ENCODE measurements at places on chromosomes 16 and 17.

DNA sequence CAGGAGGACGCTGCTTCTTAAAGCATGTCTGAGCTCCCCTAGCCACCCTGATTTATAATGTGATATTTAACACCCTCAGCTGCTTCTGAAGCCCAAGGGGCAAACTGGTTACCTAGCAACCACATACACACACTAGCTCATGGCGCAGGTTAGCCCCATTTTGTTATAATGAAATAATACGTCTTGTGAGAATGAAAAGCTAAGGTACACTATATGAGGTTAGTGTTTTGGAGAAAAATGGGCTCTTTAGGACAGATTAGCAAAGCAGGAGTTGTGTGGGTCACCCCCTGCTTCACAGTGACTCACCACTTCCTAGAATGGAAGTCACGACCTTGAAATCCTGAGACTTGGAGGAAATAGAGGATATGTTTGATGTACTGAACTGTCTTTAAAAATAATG is 404.8 kb upstream of the HSBP1 start:
- no peak for DNase-seq

DNA sequence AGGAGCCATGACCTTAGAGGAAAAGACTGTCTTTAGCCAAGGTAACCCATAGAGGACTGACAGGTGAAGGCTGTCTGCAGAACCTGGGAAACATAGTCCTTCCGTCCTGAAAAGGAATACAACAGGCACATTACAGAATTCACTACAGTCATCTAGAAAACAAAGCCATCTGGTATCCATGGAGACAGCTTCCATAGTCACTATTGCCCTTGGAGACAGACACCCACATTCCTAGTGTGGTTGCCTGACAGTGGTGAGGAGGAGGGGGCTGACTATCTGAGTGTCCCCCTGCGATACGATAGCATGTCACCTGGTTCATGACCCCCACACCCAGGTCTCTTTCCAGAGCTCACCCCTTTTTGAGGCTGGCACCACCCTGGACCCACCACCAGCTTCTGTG is 254.7 kb downstream of the CDH13 start:
- DNase-seq: no peak

DNA sequence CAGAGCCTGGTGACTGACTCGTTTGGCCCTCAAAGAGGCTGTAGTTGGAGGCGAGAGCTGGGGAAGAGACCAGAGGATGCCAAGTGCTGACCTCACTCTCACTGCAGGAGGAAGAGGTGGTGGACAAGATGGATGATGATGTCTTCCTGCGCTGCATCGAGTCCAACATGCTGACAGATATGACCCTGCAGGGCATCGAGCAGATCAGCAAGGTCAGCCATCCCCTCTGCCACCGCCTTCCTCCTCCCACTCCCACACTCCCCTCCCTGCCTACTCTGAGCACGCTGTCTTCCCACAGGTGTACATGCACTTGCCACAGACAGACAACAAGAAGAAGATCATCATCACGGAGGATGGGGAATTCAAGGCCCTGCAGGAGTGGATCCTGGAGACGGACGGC is 26.9 kb downstream of the POLR2A start:
- DNase-seq: no peak

DNA sequence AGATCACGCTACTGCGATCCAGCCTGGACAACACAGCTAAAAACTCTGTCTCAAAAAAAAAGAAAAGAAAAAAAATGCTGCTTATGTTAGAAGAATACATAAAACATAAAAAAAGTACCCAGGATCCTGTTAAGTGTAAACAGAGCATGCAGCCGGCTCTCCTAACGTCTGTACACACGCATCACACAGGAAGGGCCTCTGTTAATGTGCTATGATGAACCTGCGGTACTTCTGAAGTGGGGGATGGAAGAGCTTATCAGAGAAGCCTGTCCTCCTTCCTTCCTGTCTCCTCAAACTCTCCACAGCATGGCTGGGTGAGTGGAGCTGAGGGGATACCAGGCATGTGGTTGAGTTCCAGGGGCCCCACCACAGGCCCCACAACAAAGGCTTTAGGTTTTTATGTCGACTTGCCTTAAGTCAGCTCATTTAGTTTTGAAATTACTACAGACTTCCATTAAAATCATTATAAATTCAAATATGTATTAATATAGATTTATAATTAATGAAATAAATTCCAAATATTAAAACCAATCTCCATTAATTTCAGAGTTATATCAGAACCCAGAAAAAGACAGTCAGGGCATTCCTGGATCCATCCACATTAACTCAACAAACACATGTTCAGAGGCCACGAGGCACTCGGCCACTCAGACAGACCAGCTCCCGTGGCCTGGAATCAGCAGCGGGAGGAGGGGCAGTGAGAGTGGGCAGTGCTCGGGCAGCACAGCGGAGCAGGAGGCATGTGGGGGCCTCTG is 11.7 kb downstream of the CCDC57 start:
- peak; percentile 51 for DNase-seq

DNA sequence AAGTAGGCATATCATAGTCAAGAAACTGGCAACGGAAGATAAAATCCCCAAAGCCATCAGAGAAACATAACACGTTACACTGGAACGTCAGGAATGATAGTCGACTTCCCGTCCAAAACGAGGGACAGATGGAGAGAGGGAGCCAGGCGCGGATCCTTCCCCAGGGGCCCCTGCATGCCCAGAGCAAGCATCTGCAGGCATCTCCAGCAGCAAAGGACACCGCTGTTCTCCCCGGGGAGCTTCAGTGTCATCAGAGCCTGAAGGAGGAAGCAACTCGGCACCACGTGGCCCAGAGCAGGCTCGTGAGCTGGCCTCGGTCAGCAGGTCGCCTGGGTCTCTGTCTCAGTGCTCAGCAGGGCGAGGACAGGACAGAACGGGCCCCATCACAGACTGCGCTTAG is 50.1 kb downstream of the LMF1 start:
- no peak for DNase-seq

GRCh38 chr17:27538156-27538955 is 82.1 kb downstream of the KSR1 start:
- DNase-seq: no peak

GRCh38 chr17:75069783-75070182 is 18.0 kb upstream of the SLC16A5 start:
- DNase-seq: no peak

GRCh38 chr17:55323518-55324295 is 58.9 kb downstream of the HLF start:
- no peak for DNase-seq

DNA sequence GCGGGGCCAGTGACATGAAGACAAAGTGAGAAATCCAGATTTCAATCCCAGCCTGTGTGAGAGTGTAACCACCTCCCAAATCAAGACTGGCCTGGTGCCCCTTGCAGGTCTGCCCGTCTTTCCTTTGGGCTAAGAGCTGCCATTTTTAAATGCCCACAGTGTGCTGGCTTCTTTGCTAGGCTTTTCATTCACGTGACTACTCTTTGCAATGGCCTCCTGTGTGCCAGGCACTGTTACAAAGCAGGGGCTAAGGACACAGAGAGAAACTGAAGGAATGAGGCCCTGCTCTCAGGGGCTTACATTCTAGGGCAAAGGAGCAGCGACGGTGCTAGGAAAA is 269 bp upstream of the ZSCAN10 start:
- no peak for DNase-seq

- DNase-seq: no peak
These were observed 178.9 kb downstream of the PRKCA start for GRCh38 chr17:66481271-66481670.

DNA sequence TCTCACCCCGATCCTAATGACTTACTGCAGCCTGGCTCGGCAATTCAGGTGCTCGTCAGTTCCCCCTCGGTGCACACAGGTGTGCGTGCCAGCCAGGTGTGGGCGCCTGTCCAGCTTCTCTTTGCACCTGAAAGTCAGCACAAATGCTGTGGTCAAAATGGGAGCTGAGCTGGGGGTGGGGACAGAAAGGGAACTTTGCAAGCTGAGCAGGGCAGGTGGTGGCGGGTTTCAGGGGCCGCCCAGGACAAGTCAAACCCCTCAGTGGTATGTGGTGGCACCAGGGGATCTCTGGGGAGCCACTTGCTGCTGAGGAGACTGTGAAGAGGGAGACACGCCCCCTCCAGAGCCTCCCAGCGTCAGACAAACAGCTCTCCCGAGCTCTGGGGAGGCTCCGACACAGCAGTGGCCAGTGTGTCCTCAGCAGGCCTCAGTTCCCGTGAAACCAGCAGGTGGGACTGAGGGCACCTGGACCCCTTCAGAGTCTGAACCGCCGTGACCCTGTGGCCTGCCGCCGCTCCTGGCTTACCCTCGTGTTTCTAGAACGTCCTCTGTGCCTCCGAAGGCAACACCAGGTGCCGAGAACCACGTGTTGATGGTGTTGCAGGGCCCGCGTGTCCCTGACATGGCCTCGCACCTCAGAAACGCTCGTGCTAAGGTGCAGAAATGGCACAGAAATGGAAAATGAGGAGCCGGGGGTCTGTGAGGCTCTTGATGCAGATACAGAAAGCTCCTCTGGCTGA is 233.5 kb upstream of the TNRC6C start:
- no peak for DNase-seq

GRCh38 chr16:89392881-89393737 is 97.3 kb downstream of the ANKRD11 start:
- DNase-seq: no peak

GRCh38 chr16:64704386-64704785 is 417.5 kb downstream of the CDH11 start:
- DNase-seq: no peak

DNA sequence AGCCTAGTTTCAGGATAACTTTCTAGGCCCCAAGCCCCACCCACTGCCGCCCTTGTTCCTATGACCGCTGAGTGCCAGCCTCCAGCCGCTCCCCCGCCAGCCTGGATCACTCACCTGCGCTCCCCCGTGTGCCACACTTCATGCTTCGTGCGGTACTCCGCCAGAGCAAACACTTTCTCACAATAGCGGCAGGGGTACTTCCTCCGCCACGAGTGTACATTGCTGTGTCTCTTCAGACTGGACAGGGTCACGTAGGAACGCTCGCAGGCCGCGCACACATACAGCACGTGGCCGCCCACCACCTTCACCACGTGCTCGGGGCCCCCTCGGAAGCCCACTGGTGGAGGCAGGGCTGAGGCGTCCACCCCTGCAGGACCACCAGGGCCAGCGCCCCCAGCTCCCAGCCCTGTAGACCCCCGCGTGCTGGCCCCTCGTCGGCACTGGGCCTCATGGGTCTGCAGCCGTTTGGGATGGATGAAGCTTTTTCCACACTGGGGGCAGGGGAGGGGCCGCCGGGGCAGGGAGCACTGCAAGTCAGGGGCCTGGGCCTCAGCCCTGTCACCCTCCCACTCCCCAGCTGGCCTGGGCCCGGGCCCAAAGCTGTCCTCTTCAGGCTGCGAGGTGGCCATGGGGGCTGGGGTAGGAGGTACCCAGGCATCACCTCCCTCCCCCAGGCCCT is 13.7 kb downstream of the ZBTB4 start:
- DNase-seq: no peak

DNA sequence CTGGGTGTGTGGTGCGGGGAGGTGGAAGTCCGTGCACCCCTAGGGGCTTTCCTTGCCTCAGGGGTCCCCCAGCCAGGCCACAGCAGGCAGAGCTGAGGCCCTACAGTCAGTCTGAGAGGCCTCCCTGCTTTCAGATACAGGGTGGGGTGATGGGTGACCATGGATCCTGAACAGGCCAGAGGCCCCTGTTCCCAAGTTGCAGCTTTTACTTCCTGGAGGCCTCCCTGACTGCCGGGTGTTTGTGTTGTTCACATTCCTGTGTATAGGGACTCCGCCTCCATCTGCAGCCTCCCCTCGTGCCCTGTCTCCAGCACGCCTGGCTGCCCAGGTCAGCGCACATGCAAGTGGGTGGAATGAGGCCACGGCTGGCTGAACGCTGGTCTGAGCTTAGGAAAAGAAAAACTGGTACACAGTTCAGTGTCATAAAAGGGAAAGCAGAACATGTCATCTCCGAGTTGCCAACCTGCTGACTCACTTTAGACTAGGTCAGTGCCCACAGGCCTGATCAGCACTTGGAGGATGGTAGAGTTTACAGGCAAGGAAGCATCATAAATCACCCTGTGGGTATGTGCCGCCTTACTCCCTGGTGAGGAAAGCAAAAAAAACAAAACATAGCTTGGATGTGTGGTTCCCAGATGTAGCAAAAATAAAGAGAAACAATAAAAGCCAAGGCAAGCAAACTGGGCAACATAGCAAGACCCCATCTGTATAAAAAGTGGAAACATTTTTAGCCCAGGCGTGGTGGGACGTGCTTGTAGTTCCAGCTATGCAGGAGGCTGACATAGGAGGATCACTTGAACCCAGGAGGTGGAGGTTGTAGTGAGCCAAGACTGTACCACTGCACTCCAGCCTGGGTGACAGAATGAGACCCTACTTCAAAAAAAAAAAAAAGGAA is 6.2 kb upstream of the SLC7A6 start:
- no peak for DNase-seq

GRCh38 chr16:9188721-9189120 is 97.3 kb downstream of the HAPSTR1 start:
- no peak for DNase-seq

DNA sequence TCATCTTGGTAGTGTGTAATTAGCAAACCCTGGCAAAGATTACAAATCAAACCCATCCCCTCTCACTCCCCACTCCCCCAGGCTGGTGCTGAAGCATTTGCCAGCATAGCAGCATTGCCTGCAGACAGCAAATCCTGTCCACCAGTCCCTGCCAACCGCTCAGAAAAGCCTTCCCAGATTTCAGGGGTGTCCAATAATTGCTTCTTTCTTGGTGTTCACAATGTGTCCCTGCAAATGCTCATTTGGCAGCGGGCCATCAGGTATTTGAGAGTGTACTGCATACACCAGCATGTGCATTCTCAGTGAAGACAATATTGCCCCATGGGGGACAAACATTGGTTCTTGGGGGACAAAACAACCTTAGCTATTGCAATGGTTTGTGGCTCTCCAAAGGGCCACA is 28.2 kb downstream of the ORC6 start:
- no peak for DNase-seq

DNA sequence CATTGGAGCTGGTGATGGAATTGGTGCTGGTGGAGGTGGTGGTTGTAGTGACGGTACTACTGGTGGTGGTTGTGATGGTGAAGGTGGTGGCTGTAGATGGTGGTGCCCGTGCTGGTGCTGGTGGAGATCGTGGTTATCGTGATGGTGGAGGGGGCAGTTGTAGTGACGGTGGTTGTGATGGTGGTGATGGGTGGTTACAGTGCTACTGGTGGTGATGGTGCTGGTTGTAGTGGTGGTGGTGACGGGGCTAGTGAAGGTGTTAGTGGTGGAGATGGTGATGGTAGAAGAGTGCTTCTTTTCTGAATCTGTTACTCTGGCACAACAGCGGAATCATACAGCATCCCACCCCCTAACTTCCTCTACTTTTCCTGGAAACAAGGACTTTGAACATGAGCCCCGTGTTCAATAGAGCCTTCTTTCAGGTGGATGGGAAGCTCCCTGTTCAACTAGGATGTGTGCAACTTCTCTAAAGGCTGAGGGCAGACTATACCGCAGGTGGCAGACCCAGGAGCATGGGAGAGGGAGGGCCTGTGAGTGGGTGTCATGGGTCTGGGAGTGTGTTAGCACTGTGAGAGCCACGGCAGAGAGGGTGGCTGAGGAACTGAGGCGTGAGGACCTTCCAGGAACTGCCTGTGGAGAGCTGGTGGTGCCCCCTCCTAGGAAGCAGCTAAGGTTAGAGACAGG is 8.2 kb downstream of the TBX21 start:
- no peak for DNase-seq

DNA sequence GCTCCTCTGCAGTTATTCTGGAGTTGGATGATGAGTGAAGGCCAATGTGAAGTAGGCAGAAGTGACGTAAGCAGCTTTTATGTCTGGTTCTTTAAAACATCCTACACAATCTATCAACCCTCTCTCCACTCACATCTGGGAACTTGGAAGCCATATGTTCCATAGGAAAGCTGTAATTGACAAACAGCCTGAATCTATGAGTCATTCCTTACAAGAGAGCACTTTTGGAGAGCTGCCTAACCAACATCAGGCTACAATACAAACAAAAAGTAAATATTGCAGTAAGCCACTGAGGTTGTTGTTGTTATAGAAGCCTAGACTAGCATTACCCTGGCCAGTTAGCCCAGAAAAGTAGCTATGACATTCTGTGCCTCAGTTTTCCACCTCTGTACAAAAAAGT is 5.9 kb downstream of the CCL7 start:
- no peak for DNase-seq
